ENCODE measurements at places on chromosomes 12 and 14.

DNA sequence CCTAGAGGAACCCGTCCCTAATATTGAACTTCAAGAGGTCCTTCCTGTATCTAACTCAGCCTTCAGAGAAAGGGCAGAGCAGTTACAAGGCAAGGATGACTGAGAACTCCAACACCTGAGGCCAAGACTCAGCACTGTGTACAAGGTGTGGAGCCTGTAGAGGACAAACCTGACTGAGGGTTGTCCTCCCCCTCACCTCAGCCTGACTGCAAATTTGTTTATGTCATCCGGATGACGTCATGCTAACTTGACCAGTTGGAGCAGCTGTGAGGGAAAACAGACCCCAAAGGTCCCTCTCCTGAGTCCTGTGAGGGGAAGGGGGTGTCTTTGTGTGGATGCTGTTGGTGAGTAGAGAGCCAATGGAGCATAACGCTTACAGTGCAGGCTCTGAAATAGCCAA, 4.3 kb downstream of the CRACR2A start:
- DNase-seq: no peak

DNA sequence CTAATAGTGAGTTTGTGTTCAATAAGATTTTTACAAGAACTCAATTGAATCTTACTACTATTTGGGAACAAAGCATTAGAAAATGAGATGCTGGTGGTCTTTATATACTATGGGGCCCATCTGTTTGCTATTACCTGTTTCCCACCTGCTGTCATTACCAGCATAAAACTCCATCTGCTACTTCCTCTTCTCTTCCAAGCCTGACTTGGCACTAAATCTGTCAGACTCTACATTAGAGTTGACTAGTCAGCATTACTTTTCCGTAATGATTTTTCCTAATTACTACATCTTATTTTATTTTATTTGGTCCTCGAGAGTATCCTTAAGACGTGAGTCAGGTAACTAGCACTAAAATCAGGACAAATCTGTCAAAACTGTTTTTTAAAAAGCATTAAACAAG, 68.1 kb upstream of the KRR1 start:
- DNase-seq: no peak

DNA sequence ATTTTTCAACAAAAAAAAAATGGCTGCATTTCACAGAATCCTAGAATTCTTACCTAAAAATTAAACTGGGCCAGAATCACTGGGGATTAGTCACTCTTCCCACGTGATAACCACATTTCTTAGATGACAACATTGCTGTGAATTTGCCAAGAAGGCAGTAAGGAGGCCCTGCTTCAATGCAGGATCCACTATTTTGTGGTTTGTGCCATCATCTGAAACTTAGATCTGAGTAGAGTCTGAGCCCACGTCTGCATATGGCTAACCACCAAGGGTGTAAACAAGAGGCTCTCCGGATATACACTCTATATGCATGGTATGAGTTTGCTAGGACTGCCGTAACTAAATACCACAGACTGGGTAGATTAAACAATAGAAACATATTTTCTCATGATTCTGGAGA, 24.4 kb upstream of the TBX5 start:
- DNase-seq: no peak

DNA sequence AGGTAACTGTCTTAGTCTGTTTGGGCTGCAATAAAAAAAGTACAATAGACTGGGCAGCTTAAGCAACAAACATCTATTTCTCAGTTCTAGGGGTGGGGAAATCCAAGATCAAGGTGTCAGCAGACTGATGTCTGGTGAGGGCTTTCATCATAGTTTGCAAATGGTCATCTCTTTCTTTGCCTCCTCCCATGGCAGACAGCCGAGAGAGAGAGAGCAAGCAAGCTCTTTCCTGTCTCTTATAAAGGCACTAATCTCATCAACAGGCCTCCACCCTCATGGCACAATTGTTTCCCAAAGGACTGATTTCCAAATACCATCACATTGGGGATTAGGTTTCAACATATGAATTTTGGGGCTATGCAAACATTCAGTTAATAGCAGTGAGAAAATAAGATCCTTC, 445.6 kb upstream of the FLRT2 start:
- DNase-seq: no peak

- DNase-seq: no peak
These were observed 51.2 kb downstream of the ACSS3 start for GRCh38 chr12:81128930-81129554.

DNA sequence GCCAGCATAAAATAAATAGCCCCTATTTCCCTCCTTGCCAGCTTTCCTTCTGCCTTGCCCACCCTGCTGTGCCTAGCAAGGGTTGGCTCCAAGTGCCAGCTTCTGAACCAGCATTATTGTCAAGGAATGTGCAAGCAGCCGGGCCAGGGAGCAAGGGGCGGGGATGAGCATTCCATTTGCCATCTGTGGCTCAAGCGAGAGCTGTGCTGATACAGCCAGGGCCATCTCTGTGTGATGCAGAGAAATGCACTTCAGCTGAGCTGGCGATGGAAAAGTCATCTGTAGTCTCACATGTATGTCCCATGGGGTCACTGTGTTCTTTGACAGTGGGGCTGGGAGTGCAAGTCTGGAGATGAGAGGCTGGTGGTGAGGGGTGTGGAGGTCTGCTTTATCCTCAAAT, 137.3 kb downstream of the SUDS3 start:
- DNase-seq: no peak

DNA sequence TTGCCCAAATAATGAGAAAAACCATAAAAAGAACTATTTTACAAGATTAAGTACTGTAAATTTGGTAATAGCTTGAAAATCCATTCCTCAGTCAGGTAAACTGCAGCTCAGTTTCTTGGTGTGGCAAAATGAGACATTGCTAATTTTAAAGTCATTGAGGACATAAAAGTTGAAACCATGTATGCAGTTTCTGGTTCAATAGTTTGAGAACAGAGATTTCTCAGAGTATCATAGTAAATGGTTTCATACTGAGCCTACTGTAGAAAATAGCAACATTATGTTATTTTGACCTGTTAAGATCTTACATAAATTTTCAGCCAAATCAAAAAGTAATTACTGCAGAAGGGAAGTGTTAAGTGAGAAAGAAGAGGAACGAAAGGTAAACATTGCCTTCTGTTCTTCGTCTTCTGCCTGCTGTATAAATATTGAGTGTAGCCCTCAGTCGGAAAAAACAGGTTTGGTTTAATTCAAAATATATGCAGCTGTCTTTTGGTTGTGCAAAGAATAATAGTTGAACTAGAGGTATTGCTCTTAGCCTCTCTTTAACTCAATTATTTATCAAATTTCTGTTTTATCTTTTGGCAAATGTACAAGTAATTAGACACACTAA, 119.6 kb downstream of the SYNE2 start:
- no peak for DNase-seq

GRCh38 chr14:51157012-51157411, 62.1 kb upstream of the TRIM9 start:
- DNase-seq: no peak

GRCh38 chr14:92563765-92564285, 50.2 kb downstream of the RIN3 start:
- DNase-seq: no peak

- DNase-seq: no peak
These were observed 221.6 kb downstream of the LRRK2 start for GRCh38 chr12:40446385-40446784.

GRCh38 chr12:63045020-63045860, 105.8 kb downstream of the AVPR1A start:
- DNase-seq: no peak

DNA sequence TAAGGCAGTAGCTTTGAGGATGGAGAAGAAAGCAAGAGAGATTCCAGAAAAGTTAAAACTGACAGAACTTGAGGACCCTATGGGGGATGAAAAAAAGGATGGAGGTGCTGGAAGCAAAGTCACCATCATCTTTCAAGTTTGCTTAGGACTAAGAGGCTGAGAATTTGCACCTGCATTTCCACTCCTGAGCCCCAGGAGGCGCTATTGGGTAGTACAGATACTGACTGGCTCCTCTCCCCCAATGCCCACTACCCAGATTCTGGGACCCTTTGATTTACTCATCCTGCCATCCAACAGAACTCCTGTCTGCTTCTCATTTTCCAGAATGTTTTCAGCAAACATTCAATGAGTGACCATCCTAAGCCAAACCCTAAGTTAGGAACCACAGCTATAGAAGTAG, 34.0 kb upstream of the CMKLR1 start:
- no peak for DNase-seq

GRCh38 chr12:103884316-103884715, 43.3 kb upstream of the NT5DC3 start:
- peak; percentile 59 for DNase-seq

DNA sequence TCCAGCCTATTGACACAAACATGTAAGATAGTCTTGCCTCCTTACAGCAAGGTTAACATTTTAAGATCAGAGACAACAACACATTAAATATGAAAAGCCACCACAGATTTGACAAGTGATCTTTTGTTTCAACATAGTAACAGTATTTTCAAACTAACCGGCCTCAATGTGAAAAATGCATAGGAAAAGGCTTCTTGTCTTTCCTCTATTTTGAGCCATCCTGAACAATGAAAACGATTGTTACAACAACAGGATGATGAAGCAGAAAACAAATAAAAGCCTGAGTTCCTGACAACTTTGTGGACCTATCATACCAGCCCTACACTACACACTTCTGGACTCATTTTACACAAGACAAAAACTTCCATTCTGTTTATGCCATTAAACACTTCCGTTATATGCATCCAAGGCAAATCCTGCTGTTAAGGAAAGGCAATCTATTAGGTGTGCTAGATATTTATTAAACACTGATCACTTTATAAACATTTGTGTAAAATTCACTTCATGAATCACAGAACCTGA, 37.3 kb downstream of the BAZ1A start:
- DNase-seq: no peak

DNA sequence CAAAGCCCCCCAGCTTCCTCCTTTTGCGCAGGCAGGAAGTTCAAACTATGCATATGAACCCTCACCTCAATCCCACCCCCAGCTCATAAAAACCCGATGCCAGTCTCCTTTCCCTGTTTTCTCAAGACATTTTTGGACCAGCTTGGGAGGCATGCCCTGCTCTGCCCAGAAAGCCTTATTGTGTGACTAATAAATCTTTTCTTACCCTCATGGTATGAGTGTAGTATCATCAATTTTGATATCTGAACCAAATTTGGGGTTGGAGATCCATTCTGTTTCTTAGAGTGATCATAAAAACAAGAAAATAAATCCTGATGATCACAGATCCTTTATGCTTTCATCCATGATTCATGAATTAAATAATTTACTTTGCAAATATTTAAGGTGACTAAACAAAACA, 128.5 kb downstream of the ALG10B start:
- no peak for DNase-seq

- peak; percentile 75 for DNase-seq
These were observed 4.5 kb upstream of the SETD1B start for GRCh38 chr12:121799156-121799841.

- no peak for DNase-seq
These were observed 46.5 kb downstream of the CCER1 start for GRCh38 chr12:90908465-90908864.

DNA sequence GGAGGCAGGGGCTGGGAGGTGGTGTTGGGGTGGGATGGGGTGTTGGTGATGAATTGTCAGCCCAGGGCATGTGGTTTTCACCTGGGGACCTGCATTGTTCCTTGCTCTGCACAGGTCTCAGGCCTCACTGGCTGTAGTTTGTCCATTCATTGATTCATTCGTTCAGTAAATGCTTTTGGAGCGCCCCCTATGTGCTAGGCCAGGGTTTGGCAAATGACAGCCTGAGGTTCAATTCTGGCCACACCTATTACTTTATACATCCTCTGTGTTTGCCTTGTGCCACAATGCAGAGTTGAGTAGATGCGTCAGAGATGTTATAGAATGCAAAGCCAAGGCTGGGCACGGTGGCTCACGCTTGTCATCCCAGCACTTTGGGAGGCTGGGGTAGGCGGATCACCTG, 4.7 kb downstream of the ADCK1 start:
- peak; percentile 15 for DNase-seq

GRCh38 chr12:115859231-115859630, 418.3 kb downstream of the MED13L start:
- no peak for DNase-seq

GRCh38 chr14:48250575-48250974, 575.2 kb upstream of the MDGA2 start:
- DNase-seq: no peak

GRCh38 chr14:105581551-105582341, 55.4 kb downstream of the TMEM121 start:
- DNase-seq: no peak

- no peak for DNase-seq
These were observed 197.1 kb downstream of the SNAPC1 start for GRCh38 chr14:61959348-61959747.

- DNase-seq: peak; percentile 60
These were observed 90.5 kb upstream of the TMPO start for GRCh38 chr12:98424726-98425401.

- DNase-seq: no peak
These were observed 90.6 kb upstream of the LRIG3 start for GRCh38 chr12:59010941-59011340.

DNA sequence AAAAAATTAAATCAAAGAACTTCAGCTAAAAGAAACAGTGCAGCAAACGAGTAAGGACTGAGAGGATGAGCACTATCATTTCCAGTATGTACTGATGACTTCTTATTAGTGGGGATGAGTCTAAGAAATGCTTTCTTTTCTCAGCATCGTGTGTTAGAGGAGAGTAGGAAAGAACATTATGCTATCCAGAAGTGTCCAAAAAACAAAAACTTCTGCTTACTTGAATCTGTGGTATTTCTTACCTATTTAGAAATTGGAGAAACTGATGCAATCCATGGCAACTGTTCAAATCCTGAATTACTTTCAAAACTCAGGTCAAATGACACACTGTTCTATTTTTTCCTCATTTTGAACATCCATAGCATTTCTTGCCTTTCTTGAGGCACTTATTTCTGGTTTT, 23.7 kb downstream of the ABCD2 start:
- no peak for DNase-seq

- no peak for DNase-seq
These were observed 76.9 kb downstream of the ATF7IP start for GRCh38 chr12:14442221-14442881.

- no peak for DNase-seq
These were observed 247.9 kb upstream of the BTG1 start for GRCh38 chr12:92393504-92393903.

DNA sequence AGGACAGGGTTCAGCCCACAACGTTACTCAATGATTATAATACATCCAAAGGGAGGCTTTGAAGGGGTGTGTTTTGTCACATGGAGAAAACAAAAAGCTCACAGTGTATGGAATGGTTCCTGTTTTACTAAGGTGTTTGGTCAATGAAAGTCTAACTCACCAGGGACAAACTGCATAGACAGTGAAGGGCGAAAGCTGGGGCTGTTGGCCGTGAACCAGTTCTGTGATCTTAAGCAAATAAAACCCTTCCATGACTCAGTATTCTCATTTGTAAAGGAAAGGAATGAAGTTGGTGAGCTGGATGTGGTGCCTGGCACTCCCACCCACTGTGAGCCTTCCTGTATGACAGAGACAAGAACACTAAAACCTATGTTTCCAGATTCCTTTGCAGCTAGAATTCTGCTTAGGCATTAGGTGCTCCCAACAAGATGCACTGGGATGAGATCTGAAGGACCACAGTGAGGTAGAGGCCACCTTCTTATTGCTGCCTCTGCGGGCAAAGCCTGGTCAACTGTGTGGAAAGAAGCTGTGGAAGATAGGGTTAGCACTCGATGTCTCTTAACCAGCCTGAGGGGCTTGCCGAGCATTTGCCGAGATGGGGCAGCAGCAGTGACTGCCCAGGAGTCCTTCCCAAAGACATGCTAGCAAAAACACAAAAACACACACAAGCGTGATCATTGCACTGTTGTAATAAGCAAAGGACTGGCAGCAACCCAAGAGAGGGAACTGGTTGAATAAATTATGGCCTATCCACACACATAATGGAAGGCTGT, 48.5 kb downstream of the VCPKMT start:
- no peak for DNase-seq

- no peak for DNase-seq
These were observed 273.9 kb downstream of the GLT1D1 start for GRCh38 chr12:129127211-129127610.

Data from CD4-positive, alpha-beta T cell treated with Interleukin-10 for 1 hour (primary cell).